Umbilical cord (tissue), 2 donors: ENCODE measurements at places on chromosomes 2 and 18. TPM values are rescaled to one million over a fixed set of nuclear protein-coding genes. Genes with fewer than 3 reads are reported as not detected.

Gene REG3G
- 1.7 TPM for total RNA-seq

Gene MATN3
- total RNA-seq, result 4.1 TPM

Gene SFXN5
- total RNA-seq, result 19.0 TPM

Gene ANXA4
- 56.8 TPM for total RNA-seq

Gene CD302
- 19.7 TPM for total RNA-seq

Gene UGT1A3
- not detected for total RNA-seq

Gene AQP12A
- not detected for total RNA-seq
